AG09319 (cell line): ENCODE measurements at places on chromosomes 11 and 22.

GRCh38 chr11:97743205-97743742 lies 1277.5 kb upstream of the CNTN5 start:
- no peak for DNase-seq

DNA sequence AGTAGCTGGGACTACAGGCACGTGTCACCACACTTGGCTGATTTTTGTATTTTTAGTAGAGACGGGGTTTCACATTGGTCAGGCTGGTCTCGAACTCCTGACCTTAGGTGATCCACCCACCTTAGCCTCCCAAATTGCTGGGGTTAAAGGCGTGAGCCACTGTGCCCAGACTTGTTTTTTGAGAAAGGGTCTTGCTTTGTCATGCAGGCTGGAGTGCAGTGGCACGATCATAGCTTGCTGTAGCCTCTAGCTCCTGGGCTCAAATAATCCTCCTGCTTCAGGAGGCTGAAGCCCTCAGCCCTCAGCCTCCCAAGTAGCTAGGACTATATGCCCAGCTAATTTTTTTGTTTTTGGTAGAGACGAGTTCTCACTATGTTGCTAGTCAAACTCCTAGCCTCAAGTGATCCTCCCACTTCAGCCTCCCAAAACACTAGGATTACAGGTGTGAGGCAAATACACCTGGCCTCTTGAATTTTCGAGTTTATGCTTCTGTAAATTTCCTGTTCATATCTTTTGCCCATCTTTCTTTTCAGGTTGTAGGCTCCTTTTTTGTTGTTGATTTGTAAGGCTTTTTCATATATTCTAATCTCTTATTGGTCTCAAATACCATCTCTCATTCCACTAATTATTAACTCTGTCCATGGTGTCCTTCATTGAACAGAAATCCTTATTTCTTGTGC lies 3.4 kb upstream of the RBM4B start:
- no peak for DNase-seq

- no peak for DNase-seq
These were observed 3.2 kb downstream of the ARVCF start for GRCh38 chr22:20013382-20013871.

DNA sequence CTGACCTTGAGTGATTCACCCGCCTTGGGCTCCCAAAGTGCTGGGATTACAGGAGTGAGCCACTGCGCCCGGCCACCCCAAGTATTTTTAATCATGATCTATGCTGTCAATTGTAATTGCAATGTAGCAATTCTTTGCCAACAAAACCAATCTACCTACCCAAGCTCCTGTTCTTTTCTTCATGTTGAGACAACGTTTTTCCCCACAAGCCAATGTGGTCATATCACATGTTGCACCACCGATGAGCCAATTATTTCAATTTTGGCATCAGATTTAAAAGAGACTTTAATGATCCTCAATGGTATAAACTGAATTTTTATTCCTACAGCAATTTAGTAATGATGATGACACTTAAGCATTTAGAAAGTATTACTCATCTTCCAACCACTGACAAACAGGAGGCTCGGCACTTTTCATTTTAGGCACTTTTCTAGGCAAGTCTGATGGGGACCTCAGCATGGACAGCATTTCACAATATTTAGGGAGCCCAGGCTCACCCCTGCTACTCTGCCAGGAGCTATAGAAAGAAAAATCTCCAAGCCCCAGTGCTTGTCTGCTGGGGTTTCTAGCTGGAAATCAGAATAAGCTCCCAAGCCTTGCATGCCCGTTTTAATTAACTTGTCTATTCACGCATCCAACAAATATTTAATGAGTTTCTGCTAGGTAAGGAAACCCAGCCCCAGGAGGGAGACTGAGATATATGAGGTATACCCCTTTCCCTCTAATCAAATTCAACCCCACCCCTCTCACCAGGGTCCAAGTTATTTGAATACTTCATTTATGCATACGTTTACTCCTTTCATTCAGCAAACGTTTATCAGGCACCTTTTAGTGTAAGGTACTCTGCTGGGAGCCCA lies 291.4 kb downstream of the ST3GAL4 start:
- DNase-seq = no peak

DNA sequence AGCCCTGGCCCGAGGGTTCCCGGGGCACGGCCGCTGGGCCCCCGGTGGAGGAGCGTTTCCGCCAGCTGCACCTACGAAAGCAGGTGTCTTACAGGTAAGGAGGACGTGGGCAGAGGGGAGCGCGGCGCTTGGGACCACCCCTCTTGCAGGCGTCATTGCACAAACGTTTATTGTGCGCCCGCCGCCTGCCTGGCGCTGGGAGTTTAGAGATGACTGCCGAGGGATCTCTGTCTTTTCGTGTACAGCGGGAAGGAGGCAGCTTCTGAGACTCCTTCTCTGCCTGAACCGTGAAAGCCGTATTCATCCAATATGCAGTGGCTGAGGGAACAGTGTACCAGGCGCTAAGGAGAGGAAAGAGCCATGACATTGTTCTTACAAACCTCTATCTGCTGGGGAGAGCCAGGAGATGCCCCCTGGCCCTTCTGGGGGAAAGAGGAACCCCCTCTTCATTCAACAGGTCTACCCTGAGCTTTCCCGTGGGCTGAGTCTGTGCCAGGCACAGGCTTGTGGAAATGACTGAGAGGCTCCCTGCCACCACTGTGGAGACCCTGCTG lies 13.8 kb upstream of the DGKZ start:
- DNase-seq = no peak

DNA sequence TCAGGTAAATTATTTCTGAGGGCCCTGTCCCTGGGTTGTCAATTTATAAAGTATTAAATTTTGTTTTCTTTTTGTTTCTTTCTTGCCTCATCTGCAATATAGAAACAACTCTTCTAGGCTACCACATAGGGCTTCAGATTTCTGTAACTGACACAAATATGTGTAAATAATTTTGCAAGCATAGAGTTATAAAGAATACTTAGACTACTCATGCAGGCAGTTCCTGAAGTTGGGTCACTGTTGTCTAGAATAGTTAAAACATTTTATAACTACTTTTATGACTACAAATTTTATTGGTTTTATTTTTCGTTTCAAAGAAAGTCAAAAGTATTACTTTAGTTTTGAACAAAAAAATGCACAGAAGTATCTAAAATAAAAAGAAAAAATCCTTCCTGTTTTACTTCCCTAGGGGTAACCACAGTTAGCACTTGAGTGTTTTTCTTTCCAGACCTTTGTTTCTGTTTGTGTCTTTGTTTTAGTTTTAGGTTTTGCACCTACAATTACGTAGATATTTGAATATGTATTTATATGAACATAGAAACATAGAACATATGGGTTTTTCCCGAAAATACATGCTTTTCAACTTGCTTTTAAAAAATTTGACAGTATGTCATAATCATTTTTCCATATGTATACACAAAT lies 12.4 kb upstream of the TMEM123 start:
- DNase-seq = no peak

DNA sequence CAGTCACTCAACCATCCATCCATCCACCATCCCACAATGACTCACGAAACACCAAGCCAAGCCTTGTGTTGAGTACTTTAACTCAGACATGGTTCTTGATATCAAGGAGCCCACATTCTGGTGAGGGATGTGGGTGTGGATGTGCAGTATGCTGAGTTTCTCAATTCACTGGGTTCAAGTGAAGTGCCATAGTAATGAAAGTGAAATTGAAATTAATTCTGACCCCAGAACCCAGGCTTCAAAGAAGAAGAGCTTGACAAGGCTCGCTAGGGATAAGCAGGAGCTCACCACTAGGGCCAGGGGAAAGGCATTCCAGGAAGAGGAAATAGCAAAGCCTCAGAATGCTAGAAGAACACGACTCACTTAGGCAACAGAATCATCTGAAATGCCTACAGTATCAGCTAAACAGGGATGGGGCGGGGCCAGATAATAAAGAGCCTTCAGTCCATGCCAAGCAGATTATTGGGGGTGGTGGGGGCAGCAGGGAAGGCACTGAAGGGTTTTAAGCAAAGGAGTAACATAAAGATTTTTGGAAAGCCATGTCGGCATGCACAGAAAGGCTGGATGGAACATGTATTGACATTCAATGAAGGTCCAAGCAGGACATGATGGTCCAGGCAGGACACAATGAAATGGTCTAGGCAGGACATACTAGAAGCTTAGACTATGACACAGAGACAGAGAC lies 37.2 kb downstream of the RTL6 start:
- no peak for DNase-seq

DNA sequence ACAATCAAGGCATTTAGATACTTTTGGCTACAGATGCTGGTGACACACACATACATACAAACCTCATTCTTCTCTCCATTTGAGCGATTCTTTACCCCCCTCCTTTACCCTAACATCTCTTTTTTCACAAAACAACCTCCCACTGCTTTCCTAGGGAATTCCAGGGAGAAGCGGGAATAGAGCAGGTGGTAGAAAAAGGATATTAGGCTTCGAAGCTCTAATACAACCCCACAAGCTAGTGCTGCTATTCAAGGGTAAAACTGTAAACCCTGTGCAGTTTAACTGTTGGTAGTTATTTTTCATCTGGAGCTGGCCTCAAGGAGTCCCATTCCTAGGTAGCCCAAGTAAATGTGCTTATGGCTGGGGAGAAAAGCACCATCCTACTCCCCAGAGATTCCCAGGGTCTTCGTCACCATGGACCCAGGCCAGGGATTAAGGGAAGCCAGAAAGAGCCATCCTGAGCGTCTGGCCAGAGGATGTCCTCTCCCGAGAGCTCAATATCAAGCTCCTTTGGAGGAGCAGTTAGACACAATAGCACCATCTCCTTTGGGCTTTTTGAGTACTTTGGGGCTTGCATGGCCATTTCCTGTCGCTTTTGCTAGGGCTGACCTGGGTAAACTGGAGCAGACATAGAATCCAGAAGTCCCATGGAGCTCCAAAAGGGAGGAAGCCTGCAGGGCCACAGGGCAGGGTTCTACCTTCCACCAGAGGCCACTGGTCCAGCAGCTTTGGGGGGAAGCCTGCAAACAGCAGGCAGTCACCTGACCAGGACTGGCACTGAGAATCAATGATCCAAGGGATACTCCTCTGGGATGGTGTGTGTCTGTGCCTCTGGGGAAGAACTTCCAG lies 3.1 kb downstream of the MAML2 start:
- no peak for DNase-seq

DNA sequence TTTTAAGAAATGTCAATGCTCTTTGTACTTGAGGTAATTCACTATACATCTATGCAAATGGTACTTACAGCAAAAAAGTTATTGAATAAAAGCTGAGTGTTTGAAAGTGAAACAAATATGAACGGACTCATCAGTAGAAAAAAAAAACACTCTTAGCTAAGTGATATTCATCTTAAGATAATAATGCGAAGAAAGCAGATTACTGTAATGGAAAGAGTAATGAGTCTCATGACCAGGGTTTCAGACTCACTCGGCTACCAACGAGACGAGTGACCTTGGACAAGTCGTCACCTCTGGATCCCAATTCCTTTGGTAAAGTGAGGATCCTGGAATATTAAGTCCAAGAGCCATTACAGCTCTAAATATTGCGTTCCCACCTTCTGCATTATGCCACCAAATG lies 57.0 kb downstream of the PACSIN2 start:
- no peak for DNase-seq

- DNase-seq = no peak
These were observed 873 bp upstream of the SCO2 start for GRCh38 chr22:50526108-50526833.

GRCh38 chr11:50174189-50174588 lies 141.5 kb downstream of the OR4C45 start:
- DNase-seq = no peak

- DNase-seq = no peak
These were observed 47.7 kb upstream of the LMO1 start for GRCh38 chr11:8311366-8311765.

GRCh38 chr22:49297871-49298721 lies 529.6 kb downstream of the BRD1 start:
- no peak for DNase-seq

DNA sequence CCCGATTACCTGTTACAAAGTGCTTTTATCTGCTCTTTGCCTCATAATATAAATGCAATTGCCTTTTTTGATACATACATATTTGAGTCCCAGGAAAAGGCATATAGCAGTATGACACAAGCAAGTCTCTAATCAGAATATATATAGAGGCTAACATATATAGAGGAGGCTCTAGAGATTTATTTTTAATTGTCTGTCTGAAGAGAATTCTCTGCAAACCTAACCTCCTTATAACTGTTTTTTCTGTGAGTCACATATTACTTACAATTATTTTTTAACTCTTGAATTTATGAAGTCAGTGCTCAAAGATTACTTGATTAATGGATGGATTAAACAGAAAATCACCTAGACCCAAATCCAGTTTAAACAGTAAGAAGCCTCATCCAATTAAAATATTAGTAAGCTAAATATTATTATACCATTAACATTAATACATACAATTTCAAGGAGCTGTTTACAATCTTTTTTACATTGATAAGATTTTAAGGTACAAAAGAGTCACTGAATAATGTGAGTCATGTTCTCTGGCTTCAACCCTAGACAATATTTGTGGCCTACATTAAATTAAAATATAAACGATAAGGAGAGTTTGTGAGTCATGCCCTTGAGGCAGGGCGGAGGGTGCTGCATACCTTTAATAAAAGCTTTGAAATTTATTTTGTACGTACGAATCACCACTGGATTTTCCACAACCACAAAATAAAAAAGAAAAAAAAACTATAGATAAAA lies 19.2 kb upstream of the MMP13 start:
- no peak for DNase-seq

DNA sequence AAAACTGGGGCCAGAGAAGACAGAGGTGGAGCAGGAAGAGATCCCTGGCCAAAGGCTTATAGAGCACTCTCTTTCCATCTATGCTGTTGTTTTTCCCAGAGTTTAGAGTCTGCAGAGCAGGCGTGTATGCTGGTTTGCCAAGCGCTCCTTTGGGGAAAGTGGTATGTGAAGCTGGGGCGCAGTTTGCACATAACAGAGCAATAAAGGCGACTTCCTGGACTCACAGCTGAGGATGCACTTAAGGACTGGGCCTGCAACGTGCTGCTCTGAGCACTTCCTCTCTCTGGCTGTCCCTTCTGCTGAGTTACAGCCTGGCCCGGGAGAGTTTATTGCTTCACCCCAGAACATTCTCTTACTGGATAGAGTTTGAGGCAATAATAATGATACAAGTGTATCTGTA lies 41.7 kb downstream of the THAP12 start:
- no peak for DNase-seq

DNA sequence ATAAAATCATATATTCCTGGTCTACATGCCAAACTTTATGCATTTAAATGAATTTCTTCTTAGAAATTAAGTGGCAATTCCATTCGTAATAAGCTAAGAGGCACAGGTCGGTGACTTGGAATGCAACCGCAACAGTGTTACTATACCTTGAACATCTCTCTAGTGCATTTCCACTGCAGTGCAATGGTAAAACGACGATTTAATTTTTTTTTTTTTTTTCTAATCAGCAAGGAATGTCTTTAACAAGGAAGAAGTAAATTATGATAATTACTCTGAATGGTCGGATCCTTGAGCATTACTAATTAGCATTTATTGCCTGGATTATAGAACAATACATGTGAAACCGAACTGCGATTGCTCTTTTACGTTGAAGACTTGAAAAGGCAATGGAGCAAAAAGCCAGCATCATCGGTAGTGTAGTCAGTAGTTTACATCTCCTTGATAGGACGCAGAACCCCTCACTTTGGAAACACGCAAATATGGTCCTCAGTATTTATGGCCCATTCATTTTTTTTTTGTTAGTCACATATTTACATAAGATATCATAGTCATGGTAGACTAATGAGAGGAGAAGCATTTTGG lies 20.2 kb downstream of the BLID start:
- no peak for DNase-seq
